Lung (tissue), 17 donors: ENCODE measurements at places on chromosomes 6 and 20.

DNA sequence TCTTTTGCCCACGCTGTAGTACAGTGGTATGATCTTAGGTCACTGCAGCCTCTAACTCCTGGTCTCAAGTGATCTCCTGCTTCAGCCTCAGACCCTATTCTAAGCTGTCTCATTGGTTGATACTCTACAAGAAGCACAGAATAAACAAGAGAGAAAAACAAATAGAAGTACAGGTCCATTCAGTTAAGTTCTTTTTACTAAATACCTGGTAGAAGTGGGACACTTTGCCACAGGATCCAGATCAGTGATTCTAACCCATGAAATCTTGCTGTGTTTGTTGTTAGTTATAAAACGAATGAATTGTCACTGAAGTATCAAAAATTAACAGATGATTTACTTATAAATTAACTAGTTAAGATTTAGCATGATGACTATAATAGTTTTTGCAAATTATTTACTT lies 76.7 kb downstream of the SCAND1 start:
- no peak for DNase-seq

GRCh38 chr6:111096246-111096645 lies 8.9 kb downstream of the SLC16A10 start:
- peak; percentile 67 for DNase-seq

- no peak for DNase-seq
These were observed 70.6 kb upstream of the DST start for GRCh38 chr6:56713254-56713672.

GRCh38 chr20:16709017-16709416 lies 20.8 kb upstream of the SNRPB2 start:
- DNase-seq: no peak

DNA sequence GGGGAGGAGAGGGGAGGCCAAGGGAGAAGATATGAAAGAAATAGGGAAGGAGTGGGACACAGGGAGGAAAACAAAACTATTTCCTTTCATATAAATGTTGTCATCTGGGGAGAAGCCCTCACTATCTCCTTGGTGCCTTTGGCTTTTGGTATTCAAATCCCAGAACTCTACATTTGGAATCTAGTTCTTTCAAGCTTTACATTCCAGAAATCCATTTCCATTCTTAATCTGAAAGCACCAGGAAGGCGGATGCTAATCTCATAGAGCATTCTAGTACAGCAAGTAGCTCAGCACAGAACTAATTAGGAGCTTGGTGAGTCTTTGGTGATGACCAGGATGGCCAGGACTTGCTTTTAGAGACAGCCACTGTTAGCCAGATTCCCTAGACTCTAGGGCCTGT lies 177.9 kb downstream of the KIF16B start:
- no peak for DNase-seq

GRCh38 chr6:30885481-30885998 lies 1.2 kb downstream of the DDR1 start:
- peak; percentile 50 for DNase-seq
